ENCODE measurements at places on chromosomes 3 and 15. TPM values are rescaled to one million over a fixed set of nuclear protein-coding genes. Genes with fewer than 3 reads are reported as not detected.

The CPEB1 gene
- total RNA-seq: 1.7 TPM

The PSTPIP1 gene
- 1.4 TPM for total RNA-seq

The MYO9A gene
- total RNA-seq: 49.7 TPM

The MYZAP gene
- not detected for total RNA-seq

The TMEM212 gene
- not detected for total RNA-seq

The LRRK1 gene
- total RNA-seq: 5.9 TPM

The TGM5 gene
- total RNA-seq: not detected

The GOLGA6L9 gene
- total RNA-seq: 3.9 TPM

The DNAH12 gene
- total RNA-seq: under 0.01 TPM

The GABRR3 gene
- not detected for total RNA-seq

The CELSR3 gene
- total RNA-seq: 0.45 TPM

The MB21D2 gene
- total RNA-seq: 8.3 TPM

The FBXL22 gene
- total RNA-seq: not detected

The COL6A5 gene
- total RNA-seq: 0.12 TPM

The SLC15A2 gene
- 0.15 TPM for total RNA-seq

The TP53BP1 gene
- total RNA-seq: 51.7 TPM

The TRAIP gene
- 2.8 TPM for total RNA-seq

The SH3GL3 gene
- total RNA-seq: not detected

The LRRC31 gene
- total RNA-seq: not detected

The CHRNA5 gene
- total RNA-seq: 0.53 TPM

The BCL2A1 gene
- total RNA-seq: not detected

The SLC26A6 gene
- 19.7 TPM for total RNA-seq

The ANKRD28 gene
- 248 TPM for total RNA-seq

The SIDT1 gene
- total RNA-seq: not detected

The RTP2 gene
- not detected for total RNA-seq

The SLC7A14 gene
- 0.60 TPM for total RNA-seq

The CIB1 gene
- total RNA-seq: 31.0 TPM

The VEPH1 gene
- 31.8 TPM for total RNA-seq

The ANXA2 gene
- total RNA-seq: 4,110 TPM

The DMXL2 gene
- 15.1 TPM for total RNA-seq

The VILL gene
- 8.9 TPM for total RNA-seq

The ST3GAL6 gene
- total RNA-seq: 3.0 TPM

All from smooth muscle cell of the coronary artery (primary cell).